ENCODE measurements at places on chromosomes 11 and 22. TPM values are rescaled to one million over a fixed set of nuclear protein-coding genes. Genes with fewer than 3 reads are reported as not detected.

Gene OR8D1
- not detected for total RNA-seq

Gene CACNA1I
- not detected for total RNA-seq

Gene NTM
- total RNA-seq: not detected

Gene NUCB2
- 29.4 TPM for total RNA-seq

Gene KDM4D
- 1.9 TPM for total RNA-seq

Gene ARSA
- total RNA-seq: 1.8 TPM

Gene SLC17A6
- total RNA-seq: not detected

Gene PARVG
- total RNA-seq: not detected

Gene MAPK8IP1
- total RNA-seq: 9.2 TPM

Gene CD3G
- total RNA-seq: not detected

Gene MOGAT2
- total RNA-seq: not detected

Gene PGA5
- not detected for total RNA-seq

Gene B3GAT1
- total RNA-seq: not detected

Gene CELSR1
- total RNA-seq: not detected

Gene VWCE
- 0.06 TPM for total RNA-seq

Gene MTFP1
- 19.6 TPM for total RNA-seq

Gene APOL6
- 5.0 TPM for total RNA-seq

Gene ISX
- total RNA-seq: not detected

Gene C22orf23
- total RNA-seq: not detected

Gene SLC22A6
- not detected for total RNA-seq

Gene CENPM
- 60.9 TPM for total RNA-seq

Gene RAG1
- total RNA-seq: 0.53 TPM

Gene KCNE3
- total RNA-seq: not detected

Gene TCN2
- 0.53 TPM for total RNA-seq

Gene HOATZ
- not detected for total RNA-seq

Gene ANGPTL5
- not detected for total RNA-seq

Data from SJCRH30 (cell line).